Activated CD8-positive, alpha-beta memory T cell treated with anti-CD3 and anti-CD28 coated beads, Interleukin-2, amount 50 U/mL, for 48 hours (primary cell): ENCODE measurements at places on chromosomes 7 and 10.
A peak's percentile ranks its signal among the peaks of the same experiment; 100 is the strongest.

GRCh38 chr10:34732926-34733325 lies 82.2 kb downstream of the PARD3 start:
- no peak for DNase-seq

DNA sequence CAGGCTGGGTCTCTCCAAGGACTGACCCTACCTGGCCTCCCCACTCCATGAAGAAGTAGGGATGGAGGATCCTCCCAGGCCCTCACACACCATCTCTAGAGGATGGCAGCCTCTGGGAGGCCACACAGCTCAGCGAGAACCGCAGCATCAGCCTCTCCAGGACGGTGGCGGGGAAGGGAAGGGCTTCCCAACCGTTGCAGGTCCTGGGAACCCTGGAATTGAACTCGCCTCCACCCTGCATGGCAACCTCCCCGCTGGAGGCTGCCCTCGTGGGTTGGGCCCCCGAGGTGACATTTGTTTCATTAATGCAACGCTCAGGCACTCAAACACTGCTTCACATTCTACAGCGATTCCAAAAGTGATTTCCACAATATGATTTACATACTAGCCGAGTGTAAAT lies 58.5 kb downstream of the EBF3 start:
- DNase-seq = no peak

DNA sequence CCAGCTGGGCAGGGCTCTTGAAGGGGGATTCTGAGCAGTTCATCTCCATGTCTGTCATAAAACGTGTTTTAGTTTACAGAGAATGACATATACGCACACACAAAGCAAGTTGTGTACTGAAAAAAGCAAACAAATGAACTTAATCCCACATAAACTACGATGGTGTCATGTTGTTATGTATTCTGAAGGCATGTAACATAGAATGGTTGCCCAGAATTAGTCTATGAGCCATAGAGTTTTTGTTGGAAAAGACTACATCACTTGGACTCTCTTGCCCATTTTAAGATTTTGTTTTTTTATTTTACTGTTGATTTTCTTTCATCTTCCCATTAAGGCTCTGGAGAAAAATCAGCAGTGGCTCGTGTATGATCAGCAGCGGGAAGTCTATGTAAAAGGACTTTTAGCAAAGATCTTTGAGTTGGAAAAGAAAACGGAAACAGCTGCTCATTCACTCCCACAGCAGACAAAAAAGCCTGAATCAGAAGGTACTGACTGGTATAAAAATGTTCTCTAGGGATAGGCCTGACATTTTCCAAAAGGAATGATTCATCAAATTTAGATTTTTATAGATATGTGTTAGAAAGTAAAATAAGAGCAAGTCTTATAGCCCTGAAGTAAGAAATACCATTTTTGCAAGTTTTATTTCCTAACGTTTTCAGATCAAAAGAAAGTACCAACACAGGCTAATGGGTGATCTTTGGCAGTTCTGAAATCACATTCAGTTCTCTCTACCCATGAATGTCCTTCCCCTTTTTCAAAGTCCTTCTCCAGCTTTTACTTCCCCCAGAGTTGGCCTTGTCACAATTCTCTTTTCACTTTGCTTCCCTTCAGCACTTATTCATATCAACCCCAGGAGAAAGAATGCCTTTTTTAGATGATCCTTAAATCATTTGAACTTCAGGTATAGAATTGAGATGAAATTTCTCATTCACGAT lies 18.9 kb downstream of the CEP55 start:
- no peak for DNase-seq

- DNase-seq = no peak
These were observed 81.4 kb downstream of the ABI1 start for GRCh38 chr10:26779176-26779860.

- no peak for DNase-seq
These were observed 711.2 kb upstream of the NRP1 start for GRCh38 chr10:34045571-34046190.

DNA sequence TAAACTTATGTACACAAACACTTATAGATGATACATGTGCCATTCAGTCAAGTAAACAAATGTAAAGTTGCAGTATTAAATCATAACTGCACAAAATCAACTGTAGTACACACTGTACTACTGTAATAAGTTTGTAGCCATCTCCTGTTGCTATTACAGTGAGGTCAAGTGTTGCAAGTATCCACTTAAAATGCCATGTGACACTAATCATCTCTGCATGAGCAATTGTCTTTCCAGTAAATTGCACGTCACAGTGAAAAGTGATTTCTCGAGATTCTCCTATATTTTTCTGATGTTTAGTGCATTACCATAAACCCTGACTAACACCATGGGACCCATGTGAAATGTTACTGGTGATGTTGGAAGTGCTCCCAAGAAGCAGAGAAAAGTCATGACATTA lies 293.3 kb upstream of the SP4 start:
- DNase-seq = no peak

DNA sequence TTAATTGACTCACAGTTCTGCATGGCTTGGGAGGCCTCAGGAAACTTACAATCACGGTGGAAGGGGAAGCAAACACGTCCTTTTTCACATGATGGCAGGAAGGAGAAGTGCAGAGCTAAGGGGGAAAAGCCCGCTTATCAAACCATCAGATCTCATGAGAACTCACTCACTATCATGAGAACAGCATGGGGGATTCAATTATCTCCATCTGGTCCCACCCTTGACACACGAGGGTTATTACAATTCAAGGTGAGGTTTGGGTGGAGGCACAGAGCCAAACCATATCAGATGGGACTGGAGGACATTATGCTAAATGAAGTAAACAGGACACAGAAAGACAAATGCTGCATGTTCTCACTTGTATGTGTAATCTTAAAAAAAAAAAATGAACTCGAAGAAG lies 141.4 kb upstream of the HABP2 start:
- no peak for DNase-seq

DNA sequence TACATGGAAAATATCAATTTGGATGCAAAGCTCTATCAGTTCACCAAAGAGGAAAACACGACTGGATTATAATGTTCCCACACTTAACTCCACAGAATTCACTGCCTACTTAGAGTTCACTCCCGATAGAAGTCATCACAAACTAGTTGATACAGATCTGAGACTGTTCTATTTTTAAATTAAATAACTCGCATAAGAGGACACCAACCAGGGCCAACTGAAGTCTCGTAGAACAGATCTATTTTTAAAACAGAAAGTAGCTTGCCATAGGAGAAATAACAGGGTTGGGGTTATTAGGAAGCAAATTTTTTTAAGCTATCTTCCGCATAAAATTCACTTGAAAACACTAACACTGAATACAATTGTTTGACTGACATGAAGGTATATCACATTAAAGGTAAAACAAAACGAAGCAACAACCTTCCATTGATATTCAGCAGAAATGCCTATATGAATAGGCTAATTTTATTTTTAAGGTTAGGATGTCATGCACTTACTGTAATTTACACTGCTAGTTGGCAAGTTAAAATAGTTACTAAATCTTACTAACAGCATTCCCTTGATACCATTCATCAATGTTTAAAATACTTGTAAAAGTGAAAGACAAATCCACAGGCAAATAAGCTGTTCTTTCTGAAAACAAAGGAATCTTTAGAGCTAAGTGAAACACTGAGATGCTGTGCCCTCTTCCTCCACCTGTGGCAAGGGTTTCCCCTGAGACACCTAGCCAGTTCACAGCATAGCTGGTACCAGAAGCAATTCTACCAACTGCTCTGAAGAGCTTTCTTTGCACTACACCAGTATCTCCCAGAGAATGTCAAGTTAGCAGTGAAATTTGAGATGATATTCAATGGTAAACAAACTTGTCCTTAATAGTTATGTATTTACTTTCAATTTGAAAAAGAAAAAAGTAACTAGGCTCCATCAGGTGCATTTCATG lies 186.7 kb upstream of the ANK3 start:
- DNase-seq = no peak

GRCh38 chr10:124071141-124071540 lies 22.3 kb downstream of the CHST15 start:
- DNase-seq = no peak

GRCh38 chr7:103735377-103735776 lies 254.1 kb downstream of the RELN start:
- DNase-seq = no peak

DNA sequence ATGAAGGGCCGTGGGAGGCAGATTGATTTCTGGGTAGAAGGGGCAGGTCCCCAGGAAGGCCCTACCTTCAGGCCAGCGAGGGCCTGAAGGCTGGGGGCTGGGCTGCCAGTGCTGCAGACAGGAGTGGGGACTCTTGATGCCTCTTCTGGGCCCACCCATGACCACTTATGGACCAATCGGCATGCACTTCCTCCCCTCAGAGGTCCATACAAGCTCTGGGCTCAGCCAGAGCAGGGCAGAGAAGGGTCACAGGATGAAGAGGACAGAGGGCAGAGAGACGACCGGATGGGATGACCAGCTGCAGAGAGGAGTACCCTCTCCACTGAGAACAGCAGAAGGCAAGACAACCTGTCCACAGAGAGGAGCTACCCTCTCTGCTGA lies 120.1 kb downstream of the DYNC2I1 start:
- no peak for DNase-seq

DNA sequence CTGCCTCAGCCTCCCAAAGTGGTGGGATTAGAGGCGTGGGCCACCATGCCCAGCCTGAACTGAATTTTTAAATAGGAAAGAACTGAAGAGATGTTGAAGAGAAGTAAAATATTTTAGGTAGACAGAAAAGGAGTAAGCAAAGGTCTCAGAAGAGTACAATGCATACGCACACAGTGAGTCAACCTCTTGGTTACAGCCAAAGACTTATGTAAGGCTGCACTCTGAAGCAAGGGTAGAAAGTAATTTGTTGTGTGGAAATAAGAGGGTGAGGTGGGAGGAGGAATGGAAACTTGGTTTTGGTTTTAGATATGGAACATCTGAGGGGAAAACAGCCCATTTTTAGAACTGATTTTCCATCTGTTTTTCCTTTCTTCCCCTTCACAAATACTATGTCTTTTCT lies 17.6 kb downstream of the KRIT1 start:
- no peak for DNase-seq

DNA sequence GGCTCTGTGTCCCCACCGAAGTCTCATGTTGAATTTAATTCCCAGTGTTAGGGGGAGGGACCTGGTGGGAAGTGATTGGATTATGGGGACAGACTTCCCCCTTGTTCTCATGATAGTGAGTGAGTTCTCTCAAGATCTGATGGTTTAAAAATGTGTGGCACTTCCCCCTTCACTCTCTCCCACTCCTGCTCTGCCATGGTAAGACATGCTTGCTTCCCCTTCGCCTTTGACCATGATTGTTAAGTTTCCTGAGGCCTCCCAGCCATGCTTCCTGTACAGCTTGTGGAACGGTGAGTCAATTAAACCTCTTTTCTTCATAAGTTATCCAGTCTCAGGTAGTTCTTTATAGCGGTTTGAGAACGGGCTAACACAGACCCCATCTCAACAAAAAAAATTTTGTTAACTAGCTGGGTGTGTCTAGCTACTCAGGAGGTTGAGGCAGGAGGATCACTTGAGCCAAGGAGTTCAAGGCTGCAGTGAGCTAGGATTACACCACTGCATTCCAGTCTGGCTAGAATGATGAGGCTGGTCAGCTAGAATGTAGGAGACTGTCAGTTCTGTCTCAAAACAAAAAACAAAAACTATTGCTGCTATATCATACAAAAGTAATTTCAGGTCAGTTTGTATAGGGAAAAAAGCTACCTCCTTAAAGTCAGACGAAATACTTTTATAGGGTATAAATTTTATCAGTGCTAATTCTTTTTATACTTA lies 57.7 kb downstream of the ATAD1 start:
- no peak for DNase-seq

GRCh38 chr7:28836716-28837115 lies 121.4 kb downstream of the TRIL start:
- DNase-seq = no peak

GRCh38 chr10:104580774-104581675 lies 60.1 kb upstream of the SORCS3 start:
- DNase-seq = peak; percentile 87

DNA sequence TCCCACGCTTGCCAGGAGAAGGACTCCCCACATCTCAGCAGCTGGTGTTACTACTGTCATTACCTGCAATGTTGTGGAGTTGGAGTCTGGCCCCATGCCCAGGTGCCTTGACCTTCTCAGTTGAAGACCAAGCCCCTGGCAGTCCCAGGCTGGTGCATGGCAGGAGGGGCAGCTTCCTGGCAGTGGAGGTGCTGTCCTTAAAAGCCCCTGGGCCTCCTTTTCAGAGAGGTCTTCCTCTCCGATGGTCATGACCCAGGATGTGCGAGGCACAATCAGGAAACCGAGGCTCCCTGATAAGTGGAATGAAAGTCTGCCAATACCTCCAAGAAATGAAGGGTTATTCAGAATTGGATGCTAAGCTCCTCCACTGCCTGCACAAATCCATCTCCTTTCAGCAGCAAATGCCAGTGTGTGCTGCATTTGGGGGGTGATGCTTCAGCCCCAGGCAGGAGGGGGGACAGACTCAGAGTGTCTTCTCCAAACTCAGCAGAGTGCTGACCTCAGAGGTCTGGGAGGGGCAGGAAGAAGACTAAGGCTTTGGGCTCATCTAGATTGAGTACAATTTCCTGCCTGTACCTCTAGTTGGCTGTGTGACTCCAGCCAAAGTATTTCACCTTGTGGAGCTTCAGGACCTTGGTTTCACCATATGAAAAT lies 97.0 kb upstream of the DDC start:
- peak; percentile 56 for DNase-seq
